ENCODE measurements at places on chromosomes 5 and 9.

DNA sequence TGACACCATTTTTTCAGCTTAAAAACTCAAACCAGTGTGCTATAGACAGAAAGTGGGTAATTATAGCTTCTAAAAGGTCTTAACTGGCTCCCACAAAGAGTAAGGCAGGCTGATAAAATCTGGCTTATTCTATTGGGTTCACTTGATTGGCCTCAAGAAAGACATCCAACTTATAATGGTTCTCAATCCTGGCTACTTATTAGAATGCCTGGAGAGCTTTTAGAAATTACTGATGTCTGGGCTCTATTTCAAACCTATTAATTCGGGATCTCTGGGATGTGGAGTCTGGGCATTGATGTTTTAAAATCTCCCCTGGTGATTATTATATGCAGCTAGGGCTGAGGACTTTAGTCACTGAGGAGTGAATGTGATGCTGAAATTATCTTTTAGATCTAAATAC is 188.0 kb downstream of the TARS1 start:
- no peak for DNase-seq

- DNase-seq, result no peak
Measured at GRCh38 chr5:42751044-42751443, 5.6 kb upstream of the CCDC152 start.

DNA sequence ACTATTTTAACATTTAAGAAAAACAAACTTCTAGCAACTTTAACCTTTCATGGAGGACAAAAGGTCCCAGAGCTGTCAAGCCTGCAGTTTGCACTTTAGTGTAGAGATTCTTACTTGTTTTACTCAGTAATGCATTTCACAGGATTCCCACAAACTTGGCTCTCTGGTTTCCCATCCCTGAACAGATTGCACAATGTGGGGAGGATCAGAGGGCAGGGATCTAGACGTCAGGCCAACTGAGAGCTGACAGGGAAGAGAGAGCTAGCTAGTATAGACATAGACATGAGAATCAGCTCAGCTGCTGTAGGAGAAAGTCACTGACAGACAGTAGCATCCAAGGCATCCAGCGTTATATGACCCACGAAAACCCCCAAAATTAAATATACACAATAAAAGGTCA is 20.9 kb upstream of the BNIP1 start:
- no peak for DNase-seq

DNA sequence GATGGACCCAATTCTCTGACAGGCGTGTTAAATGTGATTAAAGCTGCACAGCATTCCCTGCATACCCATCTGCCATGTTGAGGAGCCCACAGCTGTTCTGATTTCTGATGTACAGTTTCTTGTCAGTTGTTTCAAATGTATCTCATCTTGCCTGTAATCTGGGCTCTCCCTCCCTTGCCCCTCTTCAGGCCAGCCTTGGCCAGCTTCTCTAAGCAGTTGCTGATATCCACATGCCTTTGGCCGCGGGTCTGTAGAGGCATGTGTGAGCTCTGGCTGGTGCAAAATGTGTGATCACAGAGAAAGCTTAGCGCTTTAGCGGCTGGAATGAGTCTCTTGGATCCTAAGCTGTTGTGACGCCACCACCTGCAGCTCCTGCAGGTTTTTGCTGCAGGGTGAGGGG is 332.0 kb downstream of the MLLT3 start:
- no peak for DNase-seq

DNA sequence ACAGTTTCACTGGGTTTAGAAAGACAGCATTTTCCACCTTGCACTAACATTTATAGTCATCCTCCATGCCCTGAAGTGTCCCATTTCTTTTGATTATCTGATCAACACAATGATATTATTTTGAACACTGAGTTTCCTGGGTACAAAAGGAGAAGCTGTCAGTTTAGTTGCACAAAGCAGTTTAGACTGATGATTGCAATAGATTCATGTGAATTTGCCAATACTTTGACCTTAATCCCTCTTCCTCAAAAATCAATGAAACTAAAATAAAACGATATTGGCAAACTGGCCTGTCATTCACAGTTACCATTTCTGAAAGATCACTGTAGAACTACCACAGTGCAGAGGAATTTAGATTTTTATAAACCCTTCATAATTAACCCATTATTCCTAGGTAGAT is 34.2 kb upstream of the RASGRF2 start:
- no peak for DNase-seq

DNA sequence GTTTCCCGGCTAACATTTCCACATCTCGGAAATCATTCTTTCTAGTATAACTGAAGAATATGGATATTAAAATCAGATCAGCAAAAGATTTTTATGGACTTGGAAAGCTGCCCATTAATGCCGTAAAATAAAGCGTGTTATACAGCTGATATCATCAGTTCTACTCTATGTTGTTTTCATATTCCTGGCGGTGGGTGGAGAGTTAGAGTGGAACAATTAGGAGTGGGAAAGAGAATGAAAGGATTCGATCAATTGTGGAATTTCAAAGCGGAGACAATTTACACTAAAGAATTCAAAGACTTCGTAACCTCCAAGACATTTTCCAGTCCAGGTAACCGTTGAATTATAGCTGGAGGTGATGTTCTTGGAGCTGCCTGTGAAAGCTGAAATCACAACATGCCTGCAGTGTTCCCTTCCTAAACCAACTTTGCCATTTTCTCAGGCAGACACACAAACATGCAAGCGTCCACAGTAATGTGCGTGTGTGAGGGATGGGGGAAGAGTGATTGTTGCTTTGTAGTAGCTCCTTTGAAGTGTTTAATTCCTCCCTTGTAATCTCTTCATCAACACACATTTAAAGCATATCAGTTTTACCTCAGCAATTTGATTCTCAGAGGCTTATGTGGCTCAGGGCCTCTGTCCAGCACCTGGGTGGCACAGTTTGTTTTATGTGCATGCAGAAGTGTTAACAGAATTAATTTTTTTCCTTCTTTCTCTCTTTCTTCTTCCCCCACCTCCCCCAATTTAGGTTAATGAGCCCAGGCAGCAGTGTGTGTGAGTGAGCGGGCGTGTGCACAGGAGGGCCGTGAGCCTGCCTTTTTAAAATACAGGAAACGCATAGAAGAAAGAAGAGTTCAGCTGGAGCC is 544.1 kb downstream of the RAB3C start:
- peak; percentile 50 for DNase-seq

DNA sequence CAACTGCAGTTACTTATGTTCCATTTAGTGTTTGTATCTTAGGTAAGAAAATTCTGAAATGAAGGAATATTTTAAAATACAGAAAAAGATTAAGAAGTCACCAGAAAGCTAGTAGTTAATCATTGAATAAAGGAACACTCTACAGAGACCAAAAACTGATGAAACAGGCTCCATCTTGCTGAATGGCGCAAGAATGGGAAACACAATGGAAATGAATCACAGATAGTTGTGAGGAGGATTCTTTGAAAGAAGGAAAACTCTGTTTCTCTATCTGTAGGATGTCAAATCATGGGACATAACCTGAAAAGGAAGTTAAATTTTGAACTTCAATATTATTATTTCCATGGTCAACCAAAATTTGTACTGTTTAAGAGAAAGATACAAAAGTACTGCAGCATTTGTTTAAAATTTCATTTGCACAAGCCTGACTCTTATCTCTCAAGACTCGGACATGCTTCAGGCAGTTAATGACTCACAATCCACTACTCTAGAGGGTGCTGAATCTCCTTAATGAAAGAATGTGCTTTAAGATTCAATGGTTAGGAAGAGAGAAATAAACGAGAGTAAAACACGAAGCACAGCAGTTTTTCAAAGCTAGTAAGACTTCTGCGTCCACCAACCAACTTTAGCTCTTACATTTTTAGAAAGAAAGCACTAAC is 1064.4 kb upstream of the DMAC1 start:
- DNase-seq, result peak; percentile 59

DNA sequence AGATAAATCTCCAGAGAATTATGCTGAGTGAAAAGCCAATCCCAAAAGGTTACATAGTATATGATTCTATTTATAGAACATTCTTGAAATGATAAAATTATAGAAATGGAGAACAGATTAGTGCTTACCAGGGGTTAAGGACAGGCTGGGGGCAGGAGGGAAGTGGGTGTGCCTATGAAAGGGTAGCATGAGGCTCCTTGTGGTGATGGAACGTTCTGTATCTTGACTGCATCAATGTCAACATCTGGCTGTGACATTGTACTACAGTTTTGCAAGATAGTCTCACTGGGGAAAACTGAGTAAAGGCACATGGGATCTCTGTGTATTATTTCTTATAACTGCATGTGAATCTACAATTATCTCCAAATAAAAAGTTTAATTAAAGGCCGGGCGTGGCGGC is 22.3 kb downstream of the ORM2 start:
- no peak for DNase-seq

DNA sequence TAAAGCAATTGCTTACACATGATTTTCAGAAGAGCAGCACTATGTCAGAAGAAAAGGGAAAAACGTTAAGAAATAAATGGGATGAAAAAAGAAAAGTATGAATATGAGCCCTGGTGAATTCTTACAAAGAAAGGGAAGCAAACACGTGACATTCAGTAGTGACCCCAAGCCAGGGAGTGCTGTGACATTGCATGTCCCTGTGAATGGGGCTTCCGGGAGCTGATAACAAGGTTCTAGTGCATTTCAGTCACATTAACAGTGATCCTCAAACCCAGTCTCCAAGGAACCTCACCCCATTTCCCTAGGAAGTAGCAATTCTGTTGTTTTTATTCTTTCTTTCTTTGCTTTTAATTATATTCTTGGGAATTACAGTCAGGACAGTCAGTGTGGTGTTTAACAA is 27.3 kb downstream of the TMEM252 start:
- no peak for DNase-seq

DNA sequence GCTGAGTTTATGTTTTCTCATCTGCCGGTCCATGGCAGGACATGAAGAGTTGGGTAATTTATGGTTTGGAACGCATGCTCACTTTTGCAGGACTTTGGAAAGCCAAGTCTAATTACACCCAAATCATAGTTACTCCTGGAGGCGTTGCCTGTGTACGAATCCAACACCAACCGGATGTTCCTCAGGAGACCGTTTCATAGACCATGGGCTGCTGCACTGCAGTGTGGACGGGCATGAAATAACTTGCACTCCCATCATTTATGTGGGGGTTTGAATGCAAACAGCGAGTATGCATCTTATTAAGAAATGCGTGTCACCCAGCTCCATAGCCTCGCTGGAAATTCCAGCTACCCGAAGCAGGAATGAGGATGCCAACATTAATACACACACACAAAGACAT is 96.1 kb upstream of the IRX2 start:
- no peak for DNase-seq

- peak; percentile 13 for DNase-seq
Measured at GRCh38 chr5:100479079-100479688, 56.0 kb upstream of the FAM174A start.

- no peak for DNase-seq
Measured at GRCh38 chr5:163193886-163194285, 243.5 kb upstream of the CCNG1 start.

GRCh38 chr5:73213566-73213998 is 40.6 kb downstream of the TMEM174 start:
- peak; percentile 91 for DNase-seq

- DNase-seq, result peak; percentile 82
Measured at GRCh38 chr5:93348231-93348630, 232.8 kb downstream of the NR2F1-AS1 start.

- DNase-seq, result peak; percentile 55
Measured at GRCh38 chr5:128534726-128535125, 3.3 kb downstream of the FBN2 start.

- no peak for DNase-seq
Measured at GRCh38 chr5:151885138-151885908, 39.3 kb downstream of the GLRA1 start.

DNA sequence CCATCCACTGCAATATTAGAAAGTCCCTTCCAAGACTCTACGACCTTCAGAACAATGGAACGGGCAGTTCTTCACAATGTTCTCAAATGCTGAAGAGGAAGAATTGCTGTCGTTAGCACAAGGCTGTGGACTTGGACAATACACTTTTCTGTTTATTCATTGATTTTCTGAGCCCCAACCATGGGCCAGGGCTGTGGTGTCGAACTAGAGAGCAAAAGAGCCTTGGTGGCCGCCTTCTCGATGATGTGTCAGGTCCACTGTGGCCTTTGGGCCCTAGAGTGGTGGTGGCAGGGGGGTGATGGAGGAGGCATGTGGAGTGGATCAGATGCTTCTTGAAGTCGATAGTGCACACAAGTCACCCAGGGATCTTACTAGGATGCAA is 18.5 kb upstream of the KIF12 start:
- DNase-seq, result no peak

GRCh38 chr5:66828548-66829357 is 232.6 kb downstream of the MAST4 start:
- peak; percentile 83 for DNase-seq

DNA sequence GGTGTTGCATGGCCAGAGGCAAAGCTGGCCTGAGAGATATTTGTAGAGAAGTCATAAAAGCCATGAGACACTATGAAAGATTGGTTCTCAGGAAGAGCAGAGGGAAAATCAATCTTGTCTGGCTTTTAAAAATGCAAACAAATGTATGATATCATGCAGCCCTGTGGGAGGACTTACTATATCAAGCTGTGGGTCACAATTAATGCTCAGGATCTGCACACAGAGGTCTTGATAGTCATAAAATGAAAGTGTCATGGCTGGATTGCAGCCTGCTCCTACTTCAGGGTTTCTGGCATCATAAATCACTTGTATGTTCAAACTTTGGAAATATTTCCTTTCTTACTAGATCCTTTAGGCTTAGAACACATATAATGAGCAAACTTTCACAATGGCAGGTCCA is 151.5 kb downstream of the SEMA6A start:
- no peak for DNase-seq

DNA sequence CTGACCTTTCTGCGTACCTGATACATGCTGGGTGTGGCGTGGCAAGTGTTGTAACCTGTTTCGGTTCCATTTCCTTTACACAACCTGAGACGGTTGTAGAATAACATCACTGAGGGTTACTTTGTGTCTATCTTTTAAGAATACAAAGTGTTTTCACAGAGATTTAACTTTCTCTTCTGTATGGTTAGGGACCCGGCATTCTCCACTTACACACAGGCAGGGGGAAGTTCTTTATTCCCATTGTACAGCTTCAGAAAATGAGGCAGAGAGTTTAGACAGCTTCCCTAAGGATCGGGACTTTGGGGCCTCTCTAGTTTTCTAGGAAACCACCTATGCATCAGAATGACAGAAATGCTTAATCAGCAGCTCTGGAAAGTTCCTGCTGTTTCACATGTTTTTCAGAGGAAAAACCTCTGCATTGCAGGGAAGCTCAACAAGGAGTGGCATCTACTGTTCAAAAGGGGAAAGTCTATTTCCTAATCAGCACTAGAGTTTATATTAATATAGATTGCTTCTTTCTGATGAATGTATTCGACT is 41.3 kb downstream of the CAST start:
- DNase-seq, result peak; percentile 40

- DNase-seq, result no peak
Measured at GRCh38 chr5:179246227-179246626, 99.0 kb downstream of the ADAMTS2 start.

- no peak for DNase-seq
Measured at GRCh38 chr5:55188656-55189540, 15.9 kb upstream of the CDC20B start.

GRCh38 chr9:70813141-70813540 is 308.3 kb downstream of the TRPM3 start:
- DNase-seq, result no peak

GRCh38 chr5:14415024-14415697 is 166.4 kb upstream of the OTULINL start:
- no peak for DNase-seq

All from astrocyte of the spinal cord (primary cell).